Kasumi-1 (cell line): ENCODE measurements at places on chromosomes 11 and 22.

DNA sequence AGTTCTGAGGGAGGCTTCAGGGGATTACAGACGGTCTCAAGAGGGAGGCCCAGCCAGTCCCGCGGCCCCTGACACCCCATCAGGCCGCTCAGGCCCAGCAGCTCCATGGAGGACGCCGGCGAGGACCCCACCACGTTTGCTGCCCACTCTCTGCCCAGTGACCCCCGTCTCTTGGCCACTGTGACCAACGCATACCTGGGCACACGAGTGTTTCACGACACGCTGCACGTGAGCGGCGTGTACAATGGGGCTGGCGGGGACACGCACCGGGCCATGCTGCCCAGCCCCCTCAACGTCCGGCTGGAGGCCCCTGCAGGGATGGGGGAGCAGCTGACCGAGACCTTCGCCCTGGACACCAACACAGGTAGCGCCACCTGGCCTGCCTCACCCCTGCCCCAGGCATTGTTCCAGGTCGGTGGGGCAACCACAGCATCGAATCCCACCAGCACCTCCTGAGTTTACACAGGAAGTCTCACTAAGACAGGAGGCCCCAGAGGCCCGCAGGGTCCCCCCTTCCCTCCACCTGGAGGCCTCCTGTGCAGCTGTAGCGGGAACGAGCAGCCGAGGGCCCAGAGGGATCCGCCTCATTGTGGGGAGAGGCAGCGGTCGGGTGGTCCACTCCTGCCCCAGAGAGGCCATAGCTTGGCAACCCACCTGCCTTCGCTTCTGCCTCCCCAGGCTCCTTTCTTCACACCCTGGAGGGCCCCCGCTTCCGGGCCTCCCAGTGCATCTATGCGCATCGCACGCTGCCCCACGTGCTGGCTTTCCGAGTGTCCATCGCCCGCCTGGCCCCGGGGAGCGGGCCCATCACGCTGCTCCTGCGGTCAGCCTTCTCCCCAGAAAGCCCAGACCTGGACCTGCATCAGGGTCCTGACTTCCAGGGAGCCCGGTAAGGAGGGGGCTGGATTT lies 1.0 kb downstream of the PGGHG start:
- DNase-seq, result no peak

DNA sequence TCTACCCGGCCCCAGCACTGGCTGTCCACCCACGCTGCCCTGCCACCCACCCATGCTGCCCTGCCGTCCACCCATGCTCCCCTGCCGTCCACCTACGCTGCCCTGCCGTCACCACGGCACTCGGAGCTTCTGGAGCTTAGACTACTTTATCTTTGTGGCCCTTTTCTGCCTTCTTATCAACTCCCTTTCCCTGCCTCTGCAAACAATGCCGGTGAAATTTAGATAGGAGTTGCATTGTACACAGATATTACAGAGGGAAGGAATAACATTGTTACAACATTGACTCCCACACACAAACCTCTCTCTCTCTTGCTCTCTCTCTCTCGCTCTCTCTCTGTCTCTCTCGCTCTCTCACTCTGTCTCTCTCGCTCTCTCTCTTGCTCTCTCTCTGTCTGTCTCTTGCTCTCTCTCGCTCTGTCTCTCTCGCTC lies 33.7 kb upstream of the BRSK2 start:
- no peak for DNase-seq

DNA sequence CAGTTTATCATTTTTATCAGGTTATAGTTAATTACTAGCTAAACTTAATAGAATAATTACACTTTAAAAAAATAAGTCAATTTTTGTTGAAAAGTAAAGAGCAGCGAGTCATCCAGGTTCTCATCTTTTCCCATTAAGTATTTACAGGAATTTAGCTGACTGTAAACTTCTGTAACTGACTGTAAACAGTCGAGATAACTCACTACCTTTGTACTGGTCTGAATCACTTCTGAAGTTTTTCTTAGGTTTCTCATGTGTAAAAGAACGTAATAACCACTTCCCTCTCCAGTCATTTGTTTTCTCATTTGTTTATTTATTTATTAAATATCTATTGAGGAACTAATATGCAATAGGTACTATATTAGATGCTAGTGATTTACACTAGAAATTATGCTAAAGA lies 270.8 kb downstream of the DYNC2H1 start:
- DNase-seq, result no peak

GRCh38 chr11:113474362-113475159 lies 637 bp downstream of the DRD2 start:
- peak; percentile 0 for DNase-seq

- no peak for DNase-seq
Measured at GRCh38 chr11:71562120-71562519, 3.2 kb upstream of the KRTAP5-10 start.

GRCh38 chr22:19886605-19887255 lies 32.1 kb upstream of the GNB1L start:
- peak; percentile 99 for DNase-seq

DNA sequence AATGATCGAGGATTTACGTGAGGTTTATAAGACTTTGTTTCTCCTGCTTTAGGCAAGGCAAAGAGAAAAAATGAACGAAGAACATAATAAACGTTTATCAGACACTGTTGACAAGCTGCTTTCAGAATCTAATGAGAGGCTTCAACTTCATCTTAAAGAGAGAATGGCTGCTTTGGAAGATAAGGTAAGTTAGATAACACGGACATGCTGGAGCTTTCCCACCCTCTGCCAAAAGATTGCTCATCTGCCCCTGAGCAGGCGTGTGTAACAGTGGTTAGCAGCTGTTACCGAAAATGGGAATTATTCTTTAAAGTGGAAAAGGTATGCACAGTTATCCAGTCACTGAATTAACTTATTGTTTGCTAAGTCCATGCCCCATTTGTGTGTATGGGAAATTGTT lies 62.8 kb upstream of the CTTN start:
- no peak for DNase-seq

GRCh38 chr11:109978895-109979294 lies 114.3 kb upstream of the ZC3H12C start:
- no peak for DNase-seq

DNA sequence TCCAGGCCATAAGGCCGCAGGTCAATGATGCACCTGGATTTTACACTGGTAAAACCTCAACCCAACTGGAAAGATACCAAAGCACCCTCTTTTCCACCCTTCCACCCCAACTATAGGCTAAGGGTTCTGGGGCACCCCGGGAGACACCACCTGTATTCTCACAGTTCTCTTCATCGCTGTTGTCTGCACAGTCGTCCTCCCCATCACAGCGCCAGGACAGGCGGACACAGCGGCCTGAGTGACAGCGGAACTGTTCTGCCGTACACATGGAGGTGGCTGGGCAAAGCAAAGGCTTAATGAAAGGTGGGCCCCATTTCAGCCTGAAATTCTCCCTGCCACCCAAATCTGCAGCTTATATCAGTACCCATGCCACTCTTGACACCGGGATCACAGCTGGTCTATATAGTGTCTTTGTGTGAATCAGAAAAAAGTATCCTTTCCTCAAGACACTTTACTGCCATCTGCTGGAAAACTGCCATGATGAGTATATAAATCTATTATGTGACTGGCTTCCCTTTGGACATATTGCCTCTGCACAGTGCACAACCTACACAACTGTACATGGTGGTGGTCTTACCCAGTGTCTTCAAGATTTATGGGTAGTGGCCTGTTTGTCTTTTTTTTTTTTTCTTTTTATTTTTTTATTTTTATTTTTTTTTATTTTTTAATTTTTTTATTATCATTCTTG lies 21.5 kb downstream of the LRP4 start:
- peak; percentile 75 for DNase-seq

DNA sequence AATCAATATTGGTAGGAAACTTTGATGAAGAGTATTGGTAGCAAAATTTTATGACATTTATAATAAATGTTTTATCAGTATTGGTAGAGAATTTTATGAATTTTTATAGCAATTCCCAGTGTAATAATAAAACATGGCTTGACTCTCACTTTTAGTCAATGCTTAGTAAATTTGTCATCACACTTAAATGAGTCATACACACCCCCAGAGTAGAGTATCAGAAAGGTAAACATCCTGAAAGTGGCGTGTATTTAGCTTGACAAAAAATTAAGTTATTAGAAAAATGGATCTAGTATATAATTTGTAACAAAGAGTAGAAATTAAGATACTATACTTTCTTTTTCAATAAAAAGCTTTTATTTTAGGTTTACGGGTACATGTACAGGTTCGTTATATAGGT lies 2.6 kb downstream of the MS4A3 start:
- DNase-seq, result no peak

DNA sequence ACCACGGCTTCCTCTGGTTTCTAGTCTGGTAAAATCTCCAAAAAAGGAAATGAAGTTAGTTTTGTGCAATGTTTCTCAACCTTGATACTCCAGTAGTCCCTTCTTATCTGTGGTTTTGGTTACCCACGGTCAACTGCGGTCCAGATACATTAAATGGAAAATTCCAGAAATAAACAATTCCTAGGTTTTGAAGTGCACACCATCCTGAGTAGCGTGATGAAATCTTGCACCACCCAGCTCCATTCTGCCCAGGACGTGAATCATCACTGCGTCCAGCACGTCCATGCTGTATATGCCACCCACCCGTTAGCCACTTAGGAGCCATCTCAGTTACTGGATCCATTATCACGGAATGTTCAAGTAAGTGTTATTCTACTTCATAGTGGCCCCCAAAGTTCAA lies 117.0 kb downstream of the FBXO7 start:
- DNase-seq, result no peak

GRCh38 chr11:72582206-72583176 lies 91.7 kb downstream of the PDE2A start:
- DNase-seq, result no peak

DNA sequence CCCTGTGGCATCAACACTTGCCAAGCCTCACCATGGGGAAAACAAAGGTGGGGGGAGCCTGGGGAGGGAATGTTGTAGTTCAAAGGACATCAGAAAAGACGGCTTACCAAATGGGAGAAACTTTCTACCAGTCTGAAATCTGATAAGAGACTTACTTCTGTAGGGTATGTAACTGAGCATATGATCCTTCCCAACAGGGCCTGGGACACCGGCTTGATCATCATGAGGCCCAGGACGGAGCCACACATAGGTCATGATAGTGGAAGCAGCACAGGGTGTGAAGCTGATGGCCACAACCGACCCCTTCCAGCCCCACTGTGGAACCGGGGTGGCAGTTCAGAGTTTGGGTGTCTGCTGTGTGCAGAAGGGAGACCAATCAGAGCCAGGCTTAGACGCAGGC lies 51.1 kb downstream of the MICAL3 start:
- no peak for DNase-seq

- no peak for DNase-seq
Measured at GRCh38 chr22:27173530-27173929, 516.1 kb downstream of the MIAT start.

- DNase-seq, result no peak
Measured at GRCh38 chr11:30454111-30454510, 131.2 kb downstream of the ARL14EP start.

DNA sequence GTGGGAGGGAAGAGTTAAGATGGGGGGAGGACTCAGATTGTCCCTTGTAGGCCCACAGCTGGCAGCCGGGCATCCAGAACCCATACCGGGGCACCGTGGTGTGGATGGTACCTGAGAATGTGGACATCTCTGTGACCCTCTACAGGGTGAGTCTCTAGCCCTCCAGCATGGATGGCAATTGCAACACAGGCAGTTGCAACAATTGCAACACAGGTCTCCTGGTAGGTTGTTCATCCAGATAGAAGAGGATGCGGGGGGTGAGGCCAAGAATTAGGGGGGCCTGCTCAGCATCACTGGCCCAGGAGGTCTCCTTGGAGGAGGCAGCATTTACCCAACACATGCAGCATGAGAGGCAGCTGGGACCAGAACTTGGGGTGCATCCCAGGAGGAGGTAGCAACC lies 3.4 kb downstream of the EHBP1L1 start:
- no peak for DNase-seq

DNA sequence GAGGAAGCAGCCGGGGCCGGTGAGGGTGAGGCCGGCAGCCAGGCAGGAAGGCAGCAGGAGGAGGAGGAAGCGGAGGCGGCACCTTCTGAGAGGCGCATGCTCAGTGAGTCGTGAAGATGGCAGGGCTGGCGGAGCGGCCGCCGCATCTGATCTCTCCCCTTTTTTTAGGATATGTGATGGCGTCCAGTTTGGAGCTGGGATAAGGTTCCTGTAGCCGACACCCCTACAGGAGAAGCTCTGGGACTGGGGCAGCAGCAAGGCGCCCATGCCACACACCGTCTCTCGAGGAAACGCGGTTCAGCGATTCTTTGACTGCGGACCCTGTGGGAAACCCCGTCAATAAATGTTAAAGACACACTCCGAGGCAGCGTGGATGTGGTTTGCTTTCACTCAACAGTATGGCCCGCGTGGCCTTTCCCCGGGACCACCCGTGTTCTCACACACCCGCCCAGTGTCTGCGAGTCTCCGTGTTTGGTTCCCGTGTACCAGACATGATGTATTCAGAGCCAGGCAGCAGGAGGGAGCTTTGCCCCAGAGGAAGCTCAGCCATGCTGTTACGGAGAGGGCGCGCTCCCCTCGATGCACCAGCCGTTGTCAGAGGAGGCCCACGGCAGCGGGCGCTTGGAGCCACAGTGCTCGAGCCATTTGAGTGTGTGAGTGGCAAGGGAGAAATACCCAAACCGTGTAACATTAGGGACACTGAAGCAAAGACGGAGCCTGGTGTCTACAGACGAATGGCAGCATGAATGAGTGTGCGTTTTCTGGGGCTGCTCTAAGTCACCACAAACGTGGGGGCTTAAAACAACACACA lies 27.7 kb upstream of the PARVB start:
- peak; percentile 87 for DNase-seq

DNA sequence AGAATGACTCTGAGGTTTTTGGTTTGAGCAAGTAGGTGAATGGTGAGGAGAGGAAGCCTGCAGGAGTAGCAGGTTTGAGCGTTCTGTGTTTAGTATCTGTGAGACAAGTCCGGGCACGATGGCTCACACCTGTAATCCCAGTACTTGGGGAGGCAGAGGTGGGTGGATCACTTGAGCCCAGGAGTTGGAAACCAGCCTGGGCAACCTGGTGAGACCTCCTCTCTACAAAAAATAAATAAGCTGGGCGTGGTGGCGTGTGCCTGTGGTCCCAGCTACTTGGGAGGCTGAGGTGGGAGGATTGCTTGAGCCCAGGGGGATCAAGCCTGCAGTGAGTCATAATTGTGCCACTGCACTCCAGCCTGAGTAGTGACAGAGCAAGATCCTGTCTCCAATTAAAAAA lies 9.7 kb upstream of the CENATAC start:
- DNase-seq, result no peak

DNA sequence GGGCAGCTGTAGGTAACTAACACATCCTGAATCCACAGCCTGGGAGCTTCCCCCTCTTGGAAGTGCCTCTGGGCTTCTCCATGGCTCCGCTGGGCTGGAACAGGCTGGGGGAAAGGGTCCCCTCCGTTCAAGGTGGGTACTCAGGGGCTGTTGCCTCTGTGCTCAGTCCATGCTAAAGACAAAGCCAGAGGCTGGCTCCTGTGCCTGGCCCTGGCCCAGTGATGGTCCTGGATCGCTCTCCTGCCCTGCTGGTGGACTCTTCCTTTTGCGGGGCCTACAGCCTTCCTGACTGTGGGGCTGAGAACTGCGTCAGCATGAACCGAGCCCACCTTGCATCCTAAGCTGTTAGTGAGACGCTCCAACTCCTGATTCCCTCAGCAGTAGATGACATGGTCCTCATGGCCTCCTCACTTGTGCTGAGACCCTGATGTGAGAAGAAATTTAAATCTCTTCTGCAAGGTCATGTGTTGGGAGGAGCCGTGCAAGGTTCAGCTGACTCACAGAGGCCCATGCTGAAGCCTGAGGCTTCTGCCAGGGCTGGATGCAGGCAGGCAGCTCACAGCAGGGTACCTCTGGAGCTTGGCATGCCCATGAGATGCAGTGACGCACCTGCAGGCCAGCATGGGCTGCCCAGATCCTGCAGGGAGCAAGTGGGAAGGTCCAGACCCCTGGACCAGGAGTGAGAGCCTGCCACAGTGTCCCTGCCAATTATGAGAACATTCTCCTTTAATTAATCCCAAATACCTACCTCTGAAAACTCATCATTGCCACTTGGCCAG lies 1285.5 kb downstream of the TBC1D22A start:
- DNase-seq, result no peak
